ENCODE measurements at places on chromosomes 16 and 17.

DNA sequence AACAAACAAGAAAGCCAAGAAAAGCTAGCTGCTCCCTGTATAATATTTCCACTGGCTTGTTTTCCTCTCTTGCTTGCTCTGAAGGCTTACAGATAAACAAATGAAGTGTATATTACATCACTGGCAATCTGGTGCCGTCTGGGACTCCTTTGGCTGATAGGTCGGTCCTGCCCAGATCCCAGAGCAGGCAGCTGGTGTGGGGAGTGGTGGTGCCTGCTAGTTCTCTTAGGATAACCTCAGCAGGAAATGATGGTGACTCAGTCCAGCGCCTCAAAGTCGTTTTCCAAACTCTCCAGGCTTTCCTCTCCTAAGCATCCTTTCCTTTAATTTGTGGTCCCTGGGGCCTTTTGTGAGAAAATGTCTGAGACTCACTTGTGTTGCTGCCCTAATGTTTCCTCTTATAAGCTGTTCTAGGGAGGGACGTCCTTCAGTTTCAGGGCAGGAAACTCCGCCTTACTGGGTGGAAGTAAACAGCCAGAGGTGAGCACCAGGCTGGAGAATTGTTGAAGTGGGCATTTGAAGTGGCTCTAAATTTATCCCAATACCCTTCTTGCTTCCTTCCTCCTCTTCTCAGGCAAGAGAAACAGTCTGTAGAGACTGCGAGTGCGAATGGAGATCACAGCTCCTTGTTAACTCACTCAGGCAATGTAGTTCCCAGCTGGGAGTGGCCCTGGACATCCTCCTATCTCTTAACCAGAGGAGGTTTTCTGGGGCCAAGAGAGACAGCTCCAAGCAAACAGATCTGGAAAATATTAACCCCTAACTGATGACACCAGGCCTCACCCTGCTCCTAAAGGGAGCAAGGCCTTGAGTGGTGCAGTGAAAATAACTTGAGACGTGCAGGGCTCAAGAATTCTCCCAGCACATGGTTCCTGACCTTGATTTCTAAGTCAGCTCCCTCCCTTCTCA lies 34.9 kb downstream of the CD300LF start:
- no peak for DNase-seq

DNA sequence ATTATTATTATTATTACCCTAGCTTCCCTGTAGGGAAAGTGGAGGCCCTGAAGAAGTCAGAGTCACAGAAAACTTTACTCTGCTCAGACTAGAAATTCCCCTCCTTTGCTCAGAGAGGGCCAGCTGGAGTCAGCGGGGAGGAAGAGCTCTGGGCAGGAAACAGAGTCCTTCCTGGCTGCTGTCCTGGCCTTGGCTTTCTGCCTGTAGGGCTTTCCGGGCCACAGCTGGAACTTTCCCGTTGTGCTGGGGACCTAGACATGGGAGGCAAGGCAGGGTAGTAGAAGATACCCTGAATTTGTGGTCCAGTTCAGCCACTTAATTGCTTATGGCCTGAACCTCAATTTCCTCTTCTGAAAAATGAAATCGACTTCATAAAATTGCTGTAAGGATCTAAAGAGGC lies 14.0 kb upstream of the CCL2 start:
- no peak for DNase-seq

GRCh38 chr17:11205659-11206058 lies 35.4 kb upstream of the SHISA6 start:
- no peak for DNase-seq

DNA sequence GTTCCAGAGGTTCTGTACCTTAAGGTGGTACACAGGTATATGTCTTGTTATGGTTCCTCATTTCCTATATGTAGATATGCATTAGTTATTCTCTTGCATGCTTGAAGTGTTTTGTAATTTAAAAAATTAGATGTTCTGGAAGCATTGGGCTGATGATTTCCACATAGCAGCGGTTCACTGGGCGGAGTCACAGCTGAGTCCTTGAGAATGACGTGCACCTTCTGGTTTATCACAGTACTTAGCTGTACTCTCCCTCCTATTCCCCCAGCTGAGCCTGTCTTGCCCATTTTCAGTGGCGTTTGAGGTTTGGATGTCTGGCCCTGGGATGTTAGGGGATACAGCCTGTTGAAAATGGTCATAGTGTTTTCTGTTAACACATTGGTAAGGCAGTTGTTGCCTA lies 327.1 kb downstream of the SNX29 start:
- no peak for DNase-seq

DNA sequence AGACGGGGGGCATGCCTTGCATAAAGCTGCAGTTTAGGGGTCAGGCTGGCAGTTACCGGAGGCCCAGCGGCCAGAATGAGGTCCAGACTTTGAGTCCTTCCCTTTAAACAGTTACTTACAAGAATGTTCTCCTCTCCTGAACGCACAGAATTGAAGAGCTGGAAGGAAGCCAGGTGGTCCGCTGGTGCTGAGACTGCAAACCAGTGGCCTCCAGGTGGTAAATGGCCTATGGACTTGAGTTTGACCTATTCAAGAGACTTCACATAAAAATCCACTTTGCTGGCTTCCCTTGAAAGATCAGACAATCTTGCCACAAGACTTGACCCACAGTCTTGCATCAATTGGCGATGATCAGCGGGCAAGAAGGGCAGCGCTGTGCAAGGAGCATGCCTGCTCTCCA lies 14.7 kb upstream of the SEZ6 start:
- no peak for DNase-seq

DNA sequence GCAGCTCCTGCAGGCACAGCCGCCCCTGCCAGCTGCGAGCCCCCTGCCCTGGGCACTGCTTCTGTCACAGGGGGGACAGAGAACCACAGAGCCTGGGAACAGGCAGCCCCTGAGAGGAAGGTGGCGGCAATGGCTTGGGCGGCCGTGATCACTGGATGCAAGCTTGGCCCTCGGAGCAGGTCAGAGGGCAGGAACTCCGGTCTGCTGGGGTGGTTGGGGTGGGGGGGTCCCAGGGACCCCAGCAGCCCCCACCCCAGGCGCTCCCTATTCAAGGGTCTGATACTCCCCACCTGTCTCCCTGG lies 1.9 kb upstream of the CYBA start:
- DNase-seq, result no peak

Measured in hematopoietic multipotent progenitor cell (in vitro differentiated cells).